ENCODE measurements at places on chromosomes 7 and 10.
A peak's percentile ranks its signal among the peaks of the same experiment; 100 is the strongest.

GRCh38 chr10:63057509-63057908 is 75.6 kb upstream of the NRBF2 start:
- no peak for DNase-seq

DNA sequence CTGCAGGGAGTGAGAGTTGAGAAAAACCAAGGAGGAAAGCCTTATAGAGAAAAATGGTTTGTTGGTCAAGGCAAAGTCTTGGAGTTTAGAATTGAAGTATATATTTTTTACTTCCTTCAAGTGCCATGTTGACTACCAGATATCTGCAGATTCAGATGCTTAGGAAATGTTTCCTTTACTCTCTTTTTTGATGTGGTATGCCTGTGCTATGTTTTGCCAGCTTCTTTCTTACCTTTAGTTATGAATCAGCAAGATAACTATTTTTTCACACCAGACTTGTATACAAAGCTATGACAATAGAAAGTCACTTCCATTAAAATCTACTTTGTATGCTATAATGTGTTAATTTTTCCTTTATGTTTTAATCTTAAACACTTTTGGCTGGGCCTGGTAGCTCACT is 3.6 kb downstream of the R3HCC1L start:
- no peak for DNase-seq

- no peak for DNase-seq
Observed at GRCh38 chr7:105639667-105640493, 58.6 kb upstream of the EFCAB10 start.

- peak; percentile 10 for DNase-seq
Observed at GRCh38 chr7:29647020-29647654, 83.5 kb downstream of the PRR15 start.

- DNase-seq: no peak
Observed at GRCh38 chr7:33918438-33919143, 13.3 kb downstream of the BMPER start.

- DNase-seq: no peak
Observed at GRCh38 chr7:41193738-41194282, 509.1 kb downstream of the INHBA start.

- DNase-seq: peak; percentile 93
Observed at GRCh38 chr10:79331709-79332108, 15.6 kb upstream of the PPIF start.

- DNase-seq: no peak
Observed at GRCh38 chr7:118114175-118114574, 69.8 kb upstream of the LSM8 start.

- no peak for DNase-seq
Observed at GRCh38 chr10:98067165-98067564, 36.7 kb upstream of the CRTAC1 start.

DNA sequence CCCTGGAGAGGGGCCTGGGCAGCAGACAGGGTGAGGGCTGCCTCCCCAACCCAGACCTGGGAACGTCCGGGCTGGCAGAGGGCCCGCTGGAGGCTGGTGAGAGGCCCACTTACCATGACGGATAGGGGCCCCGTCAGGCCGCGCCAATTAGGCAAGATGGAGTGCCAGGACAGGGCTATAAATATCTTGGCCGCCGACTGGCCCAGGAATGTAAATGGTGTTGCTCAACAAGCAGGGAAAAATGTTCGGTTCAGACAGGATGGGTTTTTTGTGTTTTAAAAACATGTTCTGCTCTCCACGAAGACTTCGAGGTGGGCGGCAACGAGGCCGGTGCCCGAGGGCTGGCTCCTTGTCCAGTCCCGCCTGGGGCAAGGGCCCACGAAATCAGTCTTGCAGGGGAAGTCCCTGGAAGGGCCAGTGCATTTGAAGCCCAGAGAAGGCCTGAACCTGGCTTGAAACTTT is 35.8 kb upstream of the ELN start:
- DNase-seq: peak; percentile 84

DNA sequence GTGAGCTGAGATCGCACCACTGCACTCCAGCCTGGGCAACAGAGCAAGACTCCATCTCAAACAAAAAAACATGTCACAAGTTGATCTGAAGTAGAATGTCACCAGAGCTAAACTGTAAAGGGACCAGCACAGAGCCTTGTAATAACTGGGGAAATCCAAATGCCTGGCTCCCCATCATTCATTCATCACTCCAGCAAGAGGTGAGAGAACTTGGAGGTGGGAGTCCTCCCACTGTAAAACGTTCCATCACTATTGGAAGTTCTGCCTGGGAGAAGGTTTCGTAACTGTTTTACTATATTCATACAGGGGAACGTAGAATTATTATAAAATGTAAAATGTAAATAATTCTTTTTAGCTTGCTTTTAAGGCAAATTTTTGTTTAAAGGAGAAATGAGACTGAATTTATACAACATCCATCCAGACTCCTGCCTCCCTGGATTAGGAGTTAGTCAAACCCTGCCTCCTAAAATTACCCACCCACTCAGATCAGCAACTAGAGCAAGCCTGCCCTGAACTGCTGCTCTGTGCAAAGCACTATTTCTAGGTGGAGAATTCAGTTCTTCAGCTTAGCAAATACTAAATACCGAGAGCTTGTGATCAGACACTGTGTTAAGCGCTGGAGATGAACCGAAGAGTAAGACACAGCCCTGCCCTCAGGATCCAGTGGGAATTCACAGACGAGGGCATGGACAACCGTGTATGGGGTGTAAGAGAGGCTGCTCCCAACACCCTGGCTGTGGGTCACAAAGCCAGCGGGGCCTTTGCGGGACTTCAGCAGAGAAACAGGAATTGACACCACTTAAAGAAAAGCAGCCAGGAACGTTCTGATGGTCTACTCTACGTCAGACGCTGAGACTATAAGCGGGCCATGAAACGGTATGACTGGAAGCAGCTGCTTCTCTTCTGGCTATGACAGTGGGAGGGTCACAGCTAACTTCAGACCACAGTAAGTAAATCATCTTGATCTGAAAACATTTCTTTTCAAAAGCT is 208.3 kb downstream of the ZMYND11 start:
- DNase-seq: no peak

- no peak for DNase-seq
Observed at GRCh38 chr10:7043055-7043653, 367.7 kb downstream of the SFMBT2 start.

GRCh38 chr7:133529861-133530260 is 277.0 kb downstream of the EXOC4 start:
- DNase-seq: no peak

DNA sequence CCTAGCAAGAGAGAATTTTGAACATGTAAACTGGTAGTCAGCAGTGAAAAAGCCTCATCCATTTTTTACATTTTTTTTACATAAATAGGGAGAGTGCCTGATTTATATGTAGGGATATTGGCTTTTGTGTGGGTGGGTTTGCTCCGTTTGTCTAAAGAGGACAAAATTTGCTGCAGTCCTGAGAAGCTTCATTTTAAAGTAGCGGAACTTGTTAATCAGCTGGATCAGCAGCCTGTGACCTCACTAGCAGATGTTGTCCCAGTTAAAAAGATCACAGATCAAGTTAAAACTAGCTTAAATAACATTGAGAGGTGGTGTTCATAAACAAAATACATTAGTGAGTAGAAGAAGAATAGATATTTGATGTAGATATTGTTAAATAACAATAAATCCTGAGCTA is 2.6 kb downstream of the ATRNL1 start:
- DNase-seq: no peak

DNA sequence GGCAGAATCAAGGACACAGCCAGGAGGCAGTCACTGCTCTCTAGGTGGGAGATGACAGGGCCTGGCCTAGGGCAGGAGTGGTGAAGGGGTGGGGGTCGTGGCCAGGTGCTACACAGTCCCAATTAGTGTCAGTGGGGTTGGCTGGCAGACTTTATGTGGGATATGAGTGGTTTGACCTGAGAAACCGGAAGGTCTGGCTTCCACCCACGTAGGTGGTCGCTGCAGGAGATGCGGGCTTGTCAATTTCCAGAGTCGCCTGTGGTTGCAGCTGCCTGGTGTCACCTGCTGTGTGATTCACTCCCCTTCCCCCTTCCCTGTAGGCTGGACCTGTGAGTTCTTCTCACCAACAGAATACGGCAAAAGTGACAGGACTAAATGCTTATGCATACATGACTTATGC is 124.3 kb downstream of the KLF6 start:
- no peak for DNase-seq

- DNase-seq: no peak
Observed at GRCh38 chr7:25234336-25234735, 6.0 kb upstream of the NPVF start.
